ENCODE measurements at places on chromosomes 2 and 18. TPM values are rescaled to one million over a fixed set of nuclear protein-coding genes. Genes with fewer than 3 reads are reported as not detected.

Gene POMC
- not detected for total RNA-seq

Gene FOXI3
- not detected for total RNA-seq

Gene ODC1
- total RNA-seq = 380 TPM

Gene RTP5
- not detected for total RNA-seq

Gene TRAPPC12
- total RNA-seq = 47.5 TPM

Gene DLGAP1
- 0.99 TPM for total RNA-seq

GRCh38 chr18:5481621-5482020 lies 62.2 kb downstream of the EPB41L3 start:
- DNase-seq = no peak
- no peaks in the 10 kb centered on the region for H3K36me3 ChIP-seq
- H3K27me3 ChIP-seq = no peaks in the 10 kb centered on the region
- no peak overlapping the region for H3K4me3 ChIP-seq
- no peaks in the 10 kb centered on the region for H3K4me1 ChIP-seq

DNA sequence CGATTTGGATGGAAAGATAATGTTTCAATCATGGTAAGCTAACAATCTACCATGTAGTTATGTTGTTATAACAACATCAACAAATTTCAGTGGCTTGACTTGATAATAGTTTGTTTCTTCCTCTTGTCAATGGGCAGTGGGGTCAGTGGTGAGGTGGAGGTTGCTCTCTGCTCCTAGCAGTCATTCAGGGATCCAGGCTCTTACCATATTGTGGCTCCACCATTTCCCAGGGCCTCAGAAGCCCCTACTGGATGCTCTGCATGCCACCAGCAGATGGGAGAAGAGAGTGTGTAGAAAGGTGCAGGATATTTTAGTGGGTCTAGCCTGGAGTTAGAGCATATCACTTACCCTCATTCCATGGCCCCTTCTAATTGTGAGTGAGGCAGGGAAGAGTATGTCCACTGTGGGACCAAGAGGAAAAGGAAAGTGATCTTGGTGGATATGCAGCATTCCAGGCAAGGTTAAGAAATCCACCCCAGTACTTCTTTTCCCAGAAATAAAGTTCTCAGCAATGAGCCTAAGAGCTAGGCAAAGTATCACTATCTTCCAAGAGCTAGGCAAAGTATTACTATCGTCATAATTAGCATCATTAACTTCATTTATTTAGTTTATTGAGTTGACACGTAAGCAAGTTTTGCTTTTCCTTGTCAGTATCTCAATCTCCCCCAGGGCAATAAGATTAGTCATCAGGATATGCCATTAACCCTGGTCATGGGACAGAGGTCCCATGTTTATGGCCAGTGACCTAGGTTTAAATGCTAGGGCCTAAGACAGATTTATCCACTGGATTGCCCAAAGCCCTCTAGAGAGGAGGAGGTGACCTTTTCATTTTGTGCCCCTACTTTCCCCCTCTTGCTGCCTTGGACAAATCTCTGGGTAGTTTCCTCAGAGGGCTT lies 4.2 kb upstream of the IWS1 start:
- no peaks in the 10 kb centered on the region for H3K36me3 ChIP-seq
- H3K27ac ChIP-seq = no peak overlapping the region
- H3K4me3 ChIP-seq = no peak overlapping the region
- H3K4me1 ChIP-seq = peaks cover 3% of the 10 kb centered on the region

- H3K36me3 ChIP-seq = no peaks in the 10 kb centered on the region
- no peak overlapping the region for H3K4me3 ChIP-seq
- no peaks in the 10 kb centered on the region for H3K27me3 ChIP-seq
Measured at GRCh38 chr2:226911932-226912331, 76.1 kb downstream of the RHBDD1 start.

- H3K27me3 ChIP-seq = no peaks in the 10 kb centered on the region
- H3K4me3 ChIP-seq = no peak overlapping the region
- H3K27ac ChIP-seq = peak overlapping the region; percentile 84
Measured at GRCh38 chr18:44897816-44898215, 217.1 kb downstream of the SETBP1 start.

DNA sequence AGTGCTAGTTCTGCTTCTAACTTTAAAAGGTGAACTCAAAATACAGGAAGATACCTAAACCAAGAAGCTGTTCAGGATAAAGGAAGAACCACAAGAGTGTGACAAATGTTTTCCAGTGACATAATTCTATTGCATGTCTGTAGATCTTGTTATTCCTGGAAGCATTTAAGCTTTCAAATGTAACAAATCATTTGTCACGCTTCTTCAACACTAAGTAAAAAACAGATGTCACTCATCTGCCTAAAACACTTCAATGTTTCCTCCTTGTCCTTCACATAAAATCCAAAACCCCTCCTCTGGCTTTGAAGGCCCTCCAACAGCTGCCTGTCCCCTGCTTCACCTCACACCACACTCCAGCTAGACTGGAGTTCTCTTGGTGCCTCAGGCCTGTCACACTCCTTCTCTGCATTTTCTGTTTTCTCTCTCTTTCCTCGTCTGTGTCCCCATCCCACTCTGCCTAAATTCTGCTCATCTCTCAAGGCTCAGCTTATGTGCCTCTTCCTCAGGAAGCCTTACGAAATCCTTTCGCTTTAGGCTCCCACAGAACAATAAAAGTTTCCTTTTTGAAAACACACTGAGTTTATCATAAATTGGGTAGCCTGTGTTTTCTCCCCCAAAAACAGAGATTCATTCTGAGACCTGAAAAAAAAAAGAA lies 6.4 kb upstream of the CLEC4F start:
- H3K4me1 ChIP-seq = no peaks in the 10 kb centered on the region
- no peak overlapping the region for H3K27ac ChIP-seq
- DNase-seq = peak; percentile 15
- H3K36me3 ChIP-seq = no peaks in the 10 kb centered on the region

- no peaks in the 10 kb centered on the region for H3K4me1 ChIP-seq
- no peaks in the 10 kb centered on the region for H3K36me3 ChIP-seq
- no peak overlapping the region for H3K27ac ChIP-seq
- DNase-seq = no peak
- H3K27me3 ChIP-seq = no peaks in the 10 kb centered on the region
Measured at GRCh38 chr2:217045700-217046475, 186.0 kb upstream of the TNP1 start.

- H3K4me3 ChIP-seq = no peak overlapping the region
- no peak for DNase-seq
- H3K27me3 ChIP-seq = no peaks in the 10 kb centered on the region
- no peaks in the 10 kb centered on the region for H3K36me3 ChIP-seq
- H3K4me1 ChIP-seq = no peaks in the 10 kb centered on the region
- no peak overlapping the region for H3K27ac ChIP-seq
Measured at GRCh38 chr18:40866968-40867367, 1088.1 kb upstream of the PIK3C3 start.

DNA sequence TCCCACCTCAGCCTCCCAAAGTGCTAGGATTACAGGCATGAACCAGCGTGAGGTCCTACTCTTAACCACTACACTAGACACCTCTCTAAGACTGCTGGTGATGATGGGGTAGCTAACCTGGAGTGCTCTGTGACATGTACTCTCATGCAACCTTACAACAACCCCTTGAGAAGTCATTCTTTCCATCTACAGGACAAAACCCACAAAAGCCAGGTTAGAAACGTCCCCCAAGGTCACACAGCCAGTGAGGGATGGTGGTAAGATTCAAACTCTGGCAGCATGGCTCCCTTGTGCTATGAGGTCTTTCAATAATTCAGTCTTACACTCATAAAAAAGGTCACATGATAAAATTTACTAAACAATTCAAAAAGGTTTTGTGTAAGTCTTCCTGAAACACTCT lies 94.8 kb upstream of the SERTAD2 start:
- H3K27ac ChIP-seq = no peak overlapping the region
- no peak overlapping the region for H3K4me3 ChIP-seq

- no peak overlapping the region for H3K27ac ChIP-seq
- no peaks in the 10 kb centered on the region for H3K27me3 ChIP-seq
- no peak overlapping the region for H3K4me3 ChIP-seq
Measured at GRCh38 chr2:120161190-120161589, 62.0 kb downstream of the TMEM185B start.

DNA sequence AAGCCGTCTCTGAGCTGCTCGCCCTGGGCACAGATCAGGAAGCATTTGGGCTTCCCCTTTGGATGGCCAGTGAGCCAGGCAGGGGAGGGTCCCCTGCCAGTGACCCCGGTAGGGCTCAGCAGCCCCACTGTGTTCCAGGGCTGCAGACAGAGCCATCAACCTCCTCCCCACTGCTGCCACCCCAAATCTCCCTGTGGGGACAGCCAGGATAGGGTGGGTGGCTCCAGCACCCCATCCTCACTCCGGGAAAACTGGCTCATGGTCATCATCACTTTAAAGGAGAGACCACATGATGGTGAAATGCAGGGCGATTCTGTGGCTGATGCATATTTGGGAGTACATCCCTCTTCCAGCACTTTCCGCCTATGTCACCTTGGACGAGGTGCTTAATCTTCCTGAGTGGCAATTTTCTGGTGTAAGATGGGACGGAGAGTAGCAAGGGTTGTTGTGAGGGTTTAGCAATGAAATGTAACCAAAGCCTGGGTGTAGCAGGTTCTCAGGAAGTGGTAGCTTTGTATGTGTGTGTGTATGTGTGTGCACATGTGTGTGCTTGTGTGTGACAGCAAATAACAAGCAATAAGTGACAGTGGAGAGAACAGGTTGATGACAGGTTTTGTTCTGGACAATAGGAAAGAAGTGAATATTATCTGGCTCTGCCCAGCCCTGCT lies 61.8 kb downstream of the ACAA2 start:
- H3K27me3 ChIP-seq = no peaks in the 10 kb centered on the region
- H3K4me1 ChIP-seq = no peaks in the 10 kb centered on the region
- no peak overlapping the region for H3K4me3 ChIP-seq

- H3K4me1 ChIP-seq = no peaks in the 10 kb centered on the region
- H3K36me3 ChIP-seq = no peaks in the 10 kb centered on the region
- H3K4me3 ChIP-seq = no peak overlapping the region
- DNase-seq = no peak
- no peak overlapping the region for H3K27ac ChIP-seq
- no peaks in the 10 kb centered on the region for H3K27me3 ChIP-seq
Measured at GRCh38 chr2:143219266-143219665, 90.0 kb downstream of the ARHGAP15 start.

DNA sequence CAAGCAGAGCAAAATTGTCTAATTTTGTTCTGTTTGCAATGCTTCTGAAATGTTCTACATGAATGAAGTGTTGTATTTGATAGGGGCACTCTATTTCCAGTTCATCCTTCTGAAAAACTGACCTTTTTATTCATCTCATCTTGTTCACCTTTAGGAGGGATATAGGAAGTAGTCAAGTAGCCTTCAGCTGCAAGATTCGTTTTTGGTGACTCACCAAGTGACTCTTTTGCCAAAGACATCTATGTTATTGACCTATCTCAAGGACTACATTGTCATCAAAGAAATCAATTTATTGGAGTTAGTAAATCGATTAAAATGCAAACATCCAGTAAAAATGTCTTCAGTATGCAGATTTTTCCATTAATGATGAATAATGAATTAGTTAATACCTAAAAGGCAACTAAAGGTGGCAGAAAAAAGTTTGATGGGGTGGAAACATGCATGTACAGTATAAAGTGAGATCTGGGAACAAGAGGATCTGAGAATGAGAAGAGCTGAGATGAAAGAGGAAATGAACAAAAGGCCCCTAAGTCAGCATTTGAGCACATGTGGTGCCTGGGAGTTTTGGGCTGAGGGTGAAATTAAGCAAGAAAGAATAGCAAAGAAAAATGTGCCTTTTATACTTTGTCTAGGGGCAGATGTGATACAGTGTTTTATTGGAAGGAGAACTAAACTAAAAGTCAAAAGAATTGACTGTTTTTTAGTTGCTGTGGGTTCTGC lies 255.1 kb upstream of the LINC00305 start:
- H3K4me3 ChIP-seq = no peak overlapping the region
- no peaks in the 10 kb centered on the region for H3K36me3 ChIP-seq
- no peak overlapping the region for H3K27ac ChIP-seq
- H3K4me1 ChIP-seq = peaks cover 7% of the 10 kb centered on the region
- DNase-seq = no peak

DNA sequence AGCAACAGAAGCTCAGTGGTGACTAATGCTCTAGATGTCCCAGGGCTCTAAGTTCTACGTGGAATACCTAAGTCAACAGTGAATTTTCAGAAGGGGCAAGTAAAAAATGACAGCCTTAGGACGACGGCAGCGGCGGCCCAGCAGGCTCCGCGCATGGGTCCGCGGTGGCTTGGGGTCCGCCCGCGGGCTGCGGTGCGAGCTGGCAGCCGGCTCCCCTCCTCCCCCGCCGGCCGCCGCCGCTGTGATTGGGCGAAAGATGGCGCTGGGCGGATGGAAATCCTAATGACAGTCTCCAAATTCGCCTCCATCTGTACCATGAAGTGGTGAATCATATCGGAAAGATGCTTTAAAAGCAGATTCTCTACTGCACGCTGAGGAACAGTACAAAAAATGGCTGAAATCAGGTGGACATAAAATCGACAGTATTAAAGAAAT lies 74.7 kb downstream of the HNRNPLL start:
- H3K36me3 ChIP-seq = no peaks in the 10 kb centered on the region
- peak; percentile 89 for DNase-seq
- H3K27me3 ChIP-seq = no peaks in the 10 kb centered on the region
- H3K27ac ChIP-seq = no peak overlapping the region
- peaks cover 16% of the 10 kb centered on the region for H3K4me1 ChIP-seq
- peak overlapping the region; percentile 44 for H3K4me3 ChIP-seq

DNA sequence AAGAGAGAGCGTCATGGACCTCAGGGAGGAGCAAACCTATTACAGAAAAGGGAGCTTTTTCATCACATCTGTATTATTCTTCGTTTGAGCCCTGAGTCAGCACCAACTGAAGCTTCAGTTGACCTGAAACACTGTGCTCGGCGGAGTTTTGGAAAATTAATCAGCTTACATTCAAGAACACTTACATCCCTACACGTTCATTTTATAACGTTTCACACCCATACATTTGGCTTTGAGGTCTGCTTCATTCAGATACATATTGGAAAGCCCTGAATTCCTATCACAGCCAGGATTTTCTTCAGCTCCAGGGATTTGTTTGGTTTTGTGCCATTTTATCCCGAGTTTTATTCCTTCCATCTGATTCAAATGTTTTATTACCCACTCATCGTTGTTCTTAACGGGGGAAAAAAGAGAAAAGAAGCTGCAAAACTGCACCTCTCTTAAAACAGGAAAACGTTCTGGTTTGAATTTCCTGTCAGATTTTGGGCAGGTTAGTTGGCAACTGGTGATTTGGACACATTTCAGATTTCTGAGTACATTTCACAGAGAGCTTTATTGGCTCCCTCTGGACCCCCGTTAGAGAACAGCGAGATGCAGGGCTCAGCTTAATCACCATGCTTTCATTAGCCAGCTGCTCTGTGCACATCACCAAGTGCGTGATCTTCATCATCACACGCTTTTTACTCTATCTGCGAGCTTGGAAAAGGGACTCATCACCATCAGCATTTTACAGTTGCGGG lies 88.8 kb downstream of the CDC42EP3 start:
- no peak overlapping the region for H3K27ac ChIP-seq
- DNase-seq = no peak
- H3K36me3 ChIP-seq = no peaks in the 10 kb centered on the region

- no peak overlapping the region for H3K27ac ChIP-seq
- H3K4me1 ChIP-seq = no peaks in the 10 kb centered on the region
- DNase-seq = no peak
- H3K36me3 ChIP-seq = no peaks in the 10 kb centered on the region
- H3K4me3 ChIP-seq = no peak overlapping the region
- no peaks in the 10 kb centered on the region for H3K27me3 ChIP-seq
Measured at GRCh38 chr2:202749477-202749876, 114.7 kb downstream of the FAM117B start.

- no peak for DNase-seq
- no peaks in the 10 kb centered on the region for H3K27me3 ChIP-seq
- no peak overlapping the region for H3K4me3 ChIP-seq
- no peaks in the 10 kb centered on the region for H3K4me1 ChIP-seq
- no peaks in the 10 kb centered on the region for H3K36me3 ChIP-seq
Measured at GRCh38 chr2:205045706-205046105, 500.4 kb downstream of the PARD3B start.

GRCh38 chr2:98541906-98542305 lies 66.4 kb downstream of the COA5 start:
- no peak overlapping the region for H3K27ac ChIP-seq
- no peak overlapping the region for H3K4me3 ChIP-seq
- H3K4me1 ChIP-seq = 0 out of 2 replicates have a peak, but pooled peaks cover 4% of the 10 kb centered on the region
- H3K36me3 ChIP-seq = peaks cover 5% of the 10 kb centered on the region

All from SJCRH30 (cell line).